ENCODE measurements at places on chromosomes 6 and 20. TPM values are rescaled to one million over a fixed set of nuclear protein-coding genes. Genes with fewer than 3 reads are reported as not detected.

EFCAB8 gene
- total RNA-seq, result 1.2 TPM

EYA2 gene
- total RNA-seq, result not detected

BPI gene
- total RNA-seq, result not detected

FOXQ1 gene
- total RNA-seq, result not detected

NNAT gene
- total RNA-seq, result not detected

ABCF1 gene
- total RNA-seq, result 113 TPM

LIN28B gene
- total RNA-seq, result not detected

HCRTR2 gene
- not detected for total RNA-seq

PPIL6 gene
- total RNA-seq, result 0.91 TPM

TMEM244 gene
- total RNA-seq, result 1.1 TPM

COL21A1 gene
- not detected for total RNA-seq

ILRUN gene
- total RNA-seq, result 89.6 TPM

OR14J1 gene
- total RNA-seq, result not detected

MUCL3 gene
- not detected for total RNA-seq

PLN gene
- total RNA-seq, result not detected

TMEM170B gene
- total RNA-seq, result 0.27 TPM

SNX9 gene
- total RNA-seq, result 31.6 TPM

F13A1 gene
- total RNA-seq, result 21.1 TPM

ESR1 gene
- 4.7 TPM for total RNA-seq

GPLD1 gene
- total RNA-seq, result 1.7 TPM

PACSIN1 gene
- total RNA-seq, result 1.7 TPM

MLN gene
- total RNA-seq, result not detected

COX4I2 gene
- total RNA-seq, result not detected

JARID2 gene
- 26.1 TPM for total RNA-seq

MAN1A1 gene
- 13.6 TPM for total RNA-seq

ZNF165 gene
- 4.3 TPM for total RNA-seq

LY6G5C gene
- total RNA-seq, result 3.1 TPM

CFAP61 gene
- total RNA-seq, result not detected

OPN5 gene
- total RNA-seq, result not detected

TRIM31 gene
- total RNA-seq, result not detected

EGFL8 gene
- 9.9 TPM for total RNA-seq

FAXC gene
- total RNA-seq, result not detected

FYN gene
- total RNA-seq, result 592 TPM

KCNK15 gene
- total RNA-seq, result not detected

ASIP gene
- not detected for total RNA-seq

TRIM15 gene
- total RNA-seq, result not detected

CRIP3 gene
- total RNA-seq, result 3.8 TPM

TREM1 gene
- not detected for total RNA-seq

THEMIS gene
- 22.8 TPM for total RNA-seq

SAMD10 gene
- total RNA-seq, result 14.3 TPM

MRPL2 gene
- 29.3 TPM for total RNA-seq

MYH7B gene
- 0.20 TPM for total RNA-seq

HLA-G gene
- total RNA-seq, result 0.49 TPM

DYNLT2 gene
- total RNA-seq, result 3.9 TPM
